ENCODE measurements at places on chromosomes 4 and X.

- no peak for DNase-seq
Observed at GRCh38 chr4:8301851-8302730, 32.5 kb downstream of the HTRA3 start.

DNA sequence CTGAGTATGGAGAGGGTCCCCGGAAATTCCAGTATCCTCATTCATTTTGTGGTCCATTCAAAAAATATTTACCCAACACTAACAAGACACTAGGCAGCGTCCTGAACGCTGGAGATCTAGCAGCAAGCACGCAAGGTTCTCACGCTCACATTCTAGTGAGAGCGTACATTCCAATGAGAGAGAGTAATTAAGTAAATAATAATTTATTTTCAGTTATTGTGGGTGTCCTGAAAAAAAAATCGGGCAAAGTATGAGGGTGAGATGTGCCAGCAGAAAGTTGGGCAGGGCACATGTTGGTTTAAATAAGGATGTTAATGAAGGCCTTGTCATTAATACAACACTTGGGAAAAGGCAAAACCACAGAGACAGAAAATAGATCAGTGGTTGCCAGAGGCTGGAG is 4.0 kb upstream of the TMEM156 start:
- DNase-seq: no peak

GRCh38 chr4:169604903-169605331 is 7.5 kb downstream of the NEK1 start:
- no peak for DNase-seq

- DNase-seq: no peak
Observed at GRCh38 chr4:83040269-83040668, 5.3 kb downstream of the COPS4 start.

GRCh38 chr4:145483514-145483913 is 1.9 kb downstream of the SMAD1 start:
- DNase-seq: no peak

DNA sequence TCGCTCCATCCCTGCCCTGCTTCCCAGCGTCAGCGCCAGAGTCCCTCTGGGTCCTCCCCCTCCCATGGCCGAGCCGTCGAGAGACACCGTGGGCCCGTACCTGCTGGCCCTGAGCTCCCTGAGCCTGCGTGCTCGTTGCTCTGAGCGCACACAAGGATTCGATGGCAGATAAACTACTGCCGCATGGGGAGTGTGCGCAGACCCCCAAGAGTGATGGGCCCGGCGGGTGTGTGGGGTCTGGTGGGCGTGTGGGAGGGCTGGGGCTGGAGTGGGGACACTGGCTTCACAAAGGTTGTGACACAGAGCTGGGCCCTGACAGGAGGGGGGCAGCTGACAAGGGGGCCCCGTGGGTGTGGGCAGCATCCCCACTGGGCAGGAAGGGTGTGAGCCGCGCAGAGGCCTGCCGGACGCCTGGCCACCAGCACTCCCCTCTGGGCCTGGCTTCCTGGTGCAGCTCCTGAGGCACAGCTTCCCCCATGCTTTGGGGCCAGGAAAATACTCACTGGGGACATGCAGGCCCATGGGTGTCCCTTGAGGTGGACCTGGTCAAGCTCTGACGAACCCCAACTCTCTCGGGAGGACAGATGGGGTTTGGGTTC is 4.8 kb upstream of the RGS12 start:
- DNase-seq: no peak

All from GM20000 (cell line).